ENCODE measurements at places on chromosomes 3 and 15.

GRCh38 chr3:25056036-25056755, 371.9 kb upstream of the RARB start:
- no peak for DNase-seq

DNA sequence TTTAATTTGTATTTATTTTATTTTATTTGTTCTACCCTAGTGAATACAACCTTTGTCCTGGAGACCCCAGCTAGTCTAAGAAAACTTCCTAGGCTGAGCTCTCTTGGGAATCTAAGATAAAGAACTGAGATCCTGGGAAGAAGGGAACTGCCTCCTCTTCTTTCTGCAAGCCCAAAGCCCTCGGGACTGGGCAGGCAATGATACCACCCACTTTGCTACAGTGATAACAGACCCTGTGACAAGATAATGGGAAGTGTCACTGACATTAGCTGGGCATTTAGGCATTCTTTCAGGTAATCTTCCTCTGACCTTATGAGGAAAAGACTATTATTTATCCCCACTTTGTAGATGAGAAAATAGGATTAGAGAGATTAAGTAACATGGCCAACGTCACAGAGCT, 15.1 kb downstream of the TYRO3 start:
- DNase-seq: no peak

DNA sequence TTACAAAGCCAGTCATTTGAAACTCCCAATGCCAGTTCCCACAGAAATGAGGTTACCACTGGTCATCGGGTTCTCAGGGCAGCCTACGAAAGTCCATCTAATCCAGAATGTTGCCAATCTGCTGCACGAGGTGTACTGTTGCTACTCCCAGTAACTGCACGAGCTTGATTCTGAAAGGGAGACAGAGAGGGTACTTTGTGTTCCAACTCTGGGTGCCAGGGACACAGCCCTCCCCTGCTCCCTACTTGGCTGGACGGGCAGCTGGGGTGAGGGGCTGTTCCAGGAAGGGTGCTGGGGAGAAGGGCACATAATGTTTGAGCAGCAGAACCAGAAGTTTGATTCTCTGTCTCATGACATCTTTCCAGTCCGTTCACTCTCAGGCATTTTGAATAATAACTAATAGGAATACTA, 27.1 kb upstream of the OSBPL11 start:
- no peak for DNase-seq

DNA sequence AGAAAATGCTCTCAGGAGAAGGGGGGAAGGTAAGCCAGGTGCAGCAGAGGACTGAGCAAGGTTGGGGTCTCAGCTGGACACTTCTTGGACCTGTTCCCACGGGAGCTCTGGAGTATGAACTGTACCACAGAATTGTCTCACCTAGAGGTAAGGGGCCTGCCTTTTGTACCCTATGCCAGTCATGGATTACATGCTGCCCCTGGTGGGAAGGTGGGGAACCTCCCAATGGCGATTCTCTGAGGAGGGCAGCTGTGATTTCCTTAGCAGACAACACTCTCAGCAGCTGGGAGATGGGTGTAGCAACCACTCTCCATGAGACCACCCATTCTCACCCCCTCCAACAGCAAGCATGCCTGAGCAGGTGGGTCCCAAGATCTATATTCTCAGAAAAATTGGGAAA, 329.4 kb upstream of the CTNNB1 start:
- DNase-seq: no peak

DNA sequence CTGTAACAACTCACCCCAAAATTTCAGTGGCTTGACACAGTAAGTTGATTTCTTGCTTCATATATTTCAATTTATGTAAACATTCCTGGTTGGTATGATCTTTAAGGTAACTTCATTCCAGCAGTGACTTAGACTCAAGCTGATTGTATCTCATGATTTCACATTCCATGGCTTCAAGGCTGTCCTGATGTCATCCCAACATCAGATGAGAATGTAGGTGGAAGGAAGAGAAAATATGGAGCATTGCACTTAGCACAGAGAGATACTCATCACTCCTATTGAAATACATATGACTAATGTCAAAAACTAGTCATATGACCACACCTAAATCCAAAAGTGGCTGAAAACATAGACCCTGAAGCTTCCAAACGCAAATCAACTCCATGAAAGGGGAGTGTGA, 793.8 kb downstream of the TBL1XR1 start:
- DNase-seq: no peak

DNA sequence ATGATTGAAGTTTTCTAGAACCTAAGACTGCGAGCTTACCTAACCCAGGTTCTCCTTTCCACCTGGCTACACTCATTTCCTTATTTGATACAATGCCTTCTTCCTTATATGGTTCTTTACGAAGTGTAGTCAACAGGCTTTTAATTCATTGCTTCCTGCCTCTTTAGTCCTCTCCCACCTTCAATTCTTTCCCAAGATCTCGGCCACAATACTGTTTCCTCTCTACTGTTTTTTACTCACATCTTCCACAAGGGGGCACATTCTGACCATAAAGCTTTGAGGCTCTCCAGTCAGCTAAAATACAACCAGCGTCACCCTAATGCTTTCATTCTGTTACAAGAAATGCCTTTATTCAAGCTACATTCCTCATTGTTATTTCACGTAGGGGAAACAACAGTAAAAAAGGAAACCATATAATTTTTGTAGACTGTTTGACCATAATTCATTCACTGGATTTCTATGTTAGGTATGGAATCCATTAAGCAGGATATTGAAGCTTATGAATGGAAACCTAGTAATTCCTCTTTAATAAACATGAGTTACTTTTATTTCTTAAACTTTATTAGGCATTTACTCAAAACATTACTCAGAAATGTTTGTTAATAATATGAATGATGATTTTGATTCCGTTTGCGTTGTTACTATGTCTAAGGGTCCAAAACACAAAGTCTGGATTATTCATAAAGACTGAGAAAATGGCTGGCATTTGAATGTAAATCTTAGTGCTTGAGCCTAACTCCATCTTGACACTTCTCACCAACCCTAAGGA, 29.5 kb upstream of the VEPH1 start:
- DNase-seq: no peak

- no peak for DNase-seq
Observed at GRCh38 chr3:184554461-184554860, 7.1 kb upstream of the EPHB3 start.

DNA sequence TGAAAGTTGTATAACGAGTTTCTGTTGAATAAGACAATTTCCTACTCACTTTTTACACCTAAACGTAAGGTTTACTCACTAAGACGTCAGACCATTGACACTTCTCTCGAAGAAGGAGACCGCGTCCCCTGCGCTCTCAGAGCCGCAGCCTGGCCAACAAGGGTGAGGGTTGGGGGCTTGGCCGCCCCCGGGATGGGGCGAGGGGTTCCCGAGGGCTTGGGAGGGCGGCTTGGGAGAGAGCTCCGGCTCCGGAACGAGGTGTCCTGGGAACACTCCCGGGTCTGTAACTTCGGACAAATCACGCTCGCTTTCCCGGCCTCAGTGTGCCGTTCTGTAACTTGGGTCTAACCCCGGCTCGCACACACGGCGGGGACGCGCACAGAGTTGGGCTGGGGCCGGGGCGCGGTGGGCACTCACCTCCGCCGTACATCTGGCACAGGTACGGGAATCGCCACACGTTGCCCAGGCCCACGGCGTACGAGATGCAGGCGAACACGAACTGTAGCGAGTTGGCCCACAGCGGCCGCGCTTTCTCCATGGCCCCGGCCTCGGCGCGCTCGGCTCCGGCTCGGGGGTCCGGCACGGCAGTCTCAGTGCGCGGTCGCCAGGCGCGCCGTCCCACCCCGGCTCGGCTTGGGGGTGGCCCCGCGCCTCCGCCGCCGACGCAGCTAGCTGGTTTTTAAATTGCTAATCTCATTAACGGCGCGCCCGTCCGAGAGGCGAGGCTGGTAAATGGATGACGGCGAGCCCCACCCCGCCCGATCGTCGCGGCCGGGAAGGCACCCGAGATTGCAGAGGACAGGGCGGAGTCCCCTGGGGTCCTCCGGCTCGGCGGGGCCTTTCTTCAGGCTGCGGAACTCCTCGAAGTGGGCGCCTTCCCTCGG, at the start of gene SLC6A20:
SLC6A20 (minus strand) TSS at position 655 of the 884 bp plus-strand sequence; CDS start at position 538, 117 bp downstream.
- DNase-seq: no peak

- no peak for DNase-seq
Observed at GRCh38 chr3:172272698-172273097, 175.6 kb downstream of the GHSR start.

DNA sequence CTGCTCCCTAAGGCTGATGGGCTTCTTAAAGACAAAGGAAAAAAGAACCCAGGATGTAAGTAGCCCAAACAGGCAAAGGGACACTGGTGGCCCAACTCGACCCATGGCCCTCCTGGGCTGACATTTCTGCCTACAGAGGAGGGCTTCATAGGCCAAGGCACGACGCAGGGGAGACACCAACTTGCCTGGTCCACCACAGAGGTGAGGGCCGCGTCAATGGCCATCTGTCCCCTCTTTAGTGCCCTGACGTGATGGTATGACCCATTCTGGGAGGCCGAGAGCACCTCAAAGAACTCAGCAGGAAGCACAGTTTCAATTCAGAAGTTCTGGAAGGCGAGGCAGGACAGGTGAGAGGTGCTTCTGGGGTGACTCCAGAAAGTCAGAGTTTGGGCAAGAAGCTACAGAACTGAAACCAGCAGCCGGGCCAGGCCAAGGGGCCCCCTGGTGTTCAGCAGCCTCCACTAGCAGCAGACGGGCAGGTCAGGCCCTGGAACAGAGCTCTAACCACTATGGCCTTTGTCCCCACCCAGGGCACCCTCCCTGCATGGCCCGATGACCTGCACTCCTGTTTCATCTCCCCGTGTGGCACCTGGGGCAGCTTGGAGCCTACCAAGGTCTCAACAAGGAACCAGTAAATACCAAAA, 45.1 kb downstream of the HMCES start:
- no peak for DNase-seq

GRCh38 chr15:25862472-25863110, 536 bp downstream of the ATP10A start:
- DNase-seq: no peak

- no peak for DNase-seq
Observed at GRCh38 chr3:52223449-52224408, 1.7 kb downstream of the TLR9 start.

DNA sequence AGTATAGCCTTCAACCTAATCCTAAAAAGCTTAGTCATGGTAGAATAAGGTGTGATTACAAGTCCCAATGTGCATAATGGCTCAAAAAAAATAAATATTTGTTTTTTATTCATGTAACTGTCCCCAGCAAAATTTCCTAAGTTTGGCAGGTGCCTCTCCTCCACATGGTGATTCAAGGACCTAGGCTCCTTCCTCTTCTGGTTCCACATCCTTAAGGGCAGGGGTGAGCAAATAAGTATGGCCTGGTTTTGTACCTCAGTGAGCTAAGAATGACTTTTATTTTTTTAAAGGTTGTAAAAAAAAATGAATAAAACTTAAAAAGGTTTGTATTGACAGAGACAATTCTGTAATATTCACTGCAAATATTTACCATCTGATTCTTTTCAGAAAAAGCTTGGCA, 343.5 kb upstream of the UBE2E2 start:
- no peak for DNase-seq

DNA sequence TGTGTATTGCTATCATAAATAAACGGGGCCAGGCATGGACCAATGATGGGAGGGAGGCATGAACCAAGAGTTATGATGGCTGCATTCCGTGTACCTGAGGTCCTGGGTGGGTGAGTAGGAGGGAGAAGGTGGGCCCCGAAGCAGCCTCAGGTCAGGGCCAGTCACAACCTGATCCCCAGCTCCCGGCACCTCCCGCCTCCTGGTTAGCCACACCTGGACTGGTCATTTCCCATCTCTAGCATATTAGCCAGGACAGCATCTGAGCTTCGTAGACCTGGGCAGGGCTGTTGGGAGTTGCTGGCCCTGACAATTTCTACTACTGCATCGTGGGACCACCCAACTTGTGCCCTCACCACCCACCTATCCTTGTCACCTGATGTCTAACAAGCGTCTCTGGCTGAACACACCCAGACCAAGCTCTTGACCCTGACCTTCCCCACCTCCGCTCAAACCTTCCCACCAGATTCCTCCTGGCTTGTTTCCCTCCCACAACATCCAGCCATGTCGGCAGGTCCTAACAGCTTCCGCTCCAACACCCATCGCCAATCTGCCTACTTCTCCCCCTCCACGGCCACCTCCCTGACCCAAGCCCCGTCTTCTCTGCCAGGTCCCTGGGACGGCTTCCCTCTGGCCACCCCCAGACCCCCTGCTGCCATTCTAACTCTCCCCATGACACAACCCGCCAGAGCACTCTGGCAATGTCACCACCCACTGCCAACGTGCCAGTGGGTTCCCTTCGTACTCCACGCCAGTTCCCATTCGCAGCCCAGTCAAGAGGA, 133.8 kb upstream of the IQSEC1 start:
- no peak for DNase-seq

GRCh38 chr3:116186049-116186448, 259.2 kb downstream of the LSAMP start:
- DNase-seq: no peak

GRCh38 chr3:1172644-1173043, 79.8 kb downstream of the CNTN6 start:
- DNase-seq: no peak

DNA sequence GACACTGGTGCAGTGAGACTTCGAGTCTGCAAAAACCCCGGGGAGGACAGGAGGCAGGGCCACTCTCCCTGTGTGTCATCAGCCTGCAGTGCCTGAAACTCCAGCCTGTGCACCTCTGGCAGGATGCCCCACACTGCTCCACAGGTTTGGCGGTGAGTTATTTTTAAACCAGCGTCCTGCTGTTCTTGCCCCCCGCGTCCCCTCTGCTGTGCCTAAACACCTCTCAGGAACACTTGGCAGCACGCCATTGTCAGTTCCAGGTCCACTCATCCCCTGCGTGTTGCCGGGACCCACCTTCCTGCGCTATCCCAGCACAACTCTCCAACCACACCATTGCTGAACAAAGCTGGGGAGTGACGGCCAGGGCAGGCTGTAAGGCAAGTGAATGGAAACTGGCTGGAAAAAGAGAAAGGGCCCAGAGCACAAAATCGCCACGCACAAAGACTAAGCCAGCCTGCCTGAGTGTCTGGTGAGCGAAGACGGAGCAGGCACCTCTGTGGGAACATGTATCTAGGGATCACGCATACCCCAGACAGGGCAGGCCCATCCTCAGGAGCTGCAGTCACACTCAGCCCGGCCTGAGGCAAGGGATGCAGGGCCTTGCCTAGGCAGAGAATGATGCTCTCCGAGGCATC, 3.1 kb upstream of the PLA2G4F start:
- no peak for DNase-seq

- DNase-seq: no peak
Observed at GRCh38 chr3:184321666-184322065, 7.3 kb downstream of the EIF4G1 start.

GRCh38 chr15:64895285-64896065, 16.2 kb upstream of the ANKDD1A start:
- DNase-seq: no peak

DNA sequence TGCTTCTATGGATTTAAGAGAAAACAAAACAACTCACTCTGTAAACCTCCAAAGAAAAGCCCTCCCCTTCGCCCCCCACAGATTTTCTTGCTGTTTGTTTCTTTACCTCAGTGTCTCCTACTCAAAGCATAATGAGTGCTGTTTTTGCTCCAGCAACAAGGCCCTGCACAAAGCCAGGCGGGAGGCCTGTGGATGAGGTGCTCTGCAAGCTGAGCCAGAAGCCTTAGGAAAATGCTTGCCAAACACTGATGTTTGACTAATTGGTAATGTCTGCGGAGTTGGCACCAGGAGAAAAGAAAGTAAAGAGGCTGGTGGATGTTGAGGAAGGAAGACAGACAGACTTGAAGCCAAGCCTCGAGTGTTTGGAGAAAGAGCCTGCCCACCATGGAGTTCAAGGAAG, 99.7 kb downstream of the RARB start:
- no peak for DNase-seq

GRCh38 chr15:31265090-31265870, 61.4 kb upstream of the KLF13 start:
- no peak for DNase-seq
